Colonic mucosa (tissue), 4 donors: ENCODE measurements at places on chromosomes 6 and 20. TPM values are rescaled to one million over a fixed set of nuclear protein-coding genes. Genes with fewer than 3 reads are reported as not detected.

DNA sequence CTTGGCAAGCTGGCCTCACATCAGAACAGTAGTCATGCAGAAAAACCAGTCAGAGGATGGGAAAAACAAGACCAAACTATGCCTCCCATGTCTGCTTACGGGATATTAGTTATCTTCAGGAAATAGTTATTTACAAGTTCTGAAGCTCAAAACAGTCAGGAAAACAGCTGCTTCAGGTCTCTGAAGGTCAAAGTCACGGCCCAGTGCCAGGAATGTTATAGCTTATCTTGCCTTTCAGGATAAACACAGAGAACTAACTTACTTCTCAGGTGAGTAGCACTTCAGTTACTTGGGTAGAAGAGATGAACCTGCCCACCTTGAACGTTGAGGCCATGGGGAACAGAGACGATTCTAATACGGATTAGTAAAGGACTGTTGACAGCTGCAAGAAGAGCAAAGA is 310.7 kb downstream of the KIF16B start:
- no peak overlapping the region for H3K27ac ChIP-seq
- H3K4me1 ChIP-seq: no peaks in the 10 kb centered on the region
- H3K27me3 ChIP-seq: no peaks in the 10 kb centered on the region
- H3K4me3 ChIP-seq: no peak overlapping the region
- H3K36me3 ChIP-seq: no peaks in the 10 kb centered on the region
- no peak for DNase-seq

DNA sequence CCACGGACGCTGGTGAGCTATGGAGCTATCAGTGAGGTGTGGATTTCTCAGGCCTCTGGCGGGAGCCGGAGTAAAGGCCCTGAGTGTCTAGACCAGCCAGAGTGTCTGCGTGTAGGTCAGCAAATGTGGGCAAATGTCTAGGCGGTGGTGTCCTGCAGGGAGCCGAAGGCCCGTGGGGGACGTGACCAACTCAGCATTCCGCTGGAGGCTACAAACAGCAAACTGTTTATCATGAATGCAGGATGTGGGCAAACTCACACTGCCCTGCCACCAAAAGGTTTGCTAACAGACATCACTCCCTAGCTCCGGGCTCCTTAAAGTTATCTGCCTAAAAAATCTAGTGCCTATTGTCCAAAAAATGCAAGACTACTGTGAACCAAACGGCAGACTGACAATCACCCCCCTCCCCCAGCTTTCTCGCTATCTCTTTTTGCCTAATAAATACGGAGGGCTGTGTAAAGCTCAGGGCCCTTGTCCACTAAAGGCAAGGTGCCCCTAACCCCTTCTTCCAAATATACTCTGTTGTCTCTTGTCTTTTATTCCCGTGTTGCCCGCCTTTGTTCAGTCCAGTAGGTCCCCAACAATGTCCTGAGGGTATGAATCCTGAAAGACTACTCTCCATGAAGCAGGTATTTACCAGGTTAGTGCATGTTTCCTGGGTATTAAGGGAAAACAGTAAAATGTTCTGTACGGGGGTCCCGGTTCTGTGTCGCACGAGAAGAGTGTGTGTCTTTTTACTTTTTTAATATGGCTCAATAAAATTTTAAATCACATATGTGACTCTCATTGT is 29.0 kb upstream of the AFDN start:
- peak overlapping the region; percentile 44 for H3K27ac ChIP-seq
- H3K36me3 ChIP-seq: no peaks in the 10 kb centered on the region
- H3K27me3 ChIP-seq: no peaks in the 10 kb centered on the region
- no peak overlapping the region for H3K4me3 ChIP-seq

DNA sequence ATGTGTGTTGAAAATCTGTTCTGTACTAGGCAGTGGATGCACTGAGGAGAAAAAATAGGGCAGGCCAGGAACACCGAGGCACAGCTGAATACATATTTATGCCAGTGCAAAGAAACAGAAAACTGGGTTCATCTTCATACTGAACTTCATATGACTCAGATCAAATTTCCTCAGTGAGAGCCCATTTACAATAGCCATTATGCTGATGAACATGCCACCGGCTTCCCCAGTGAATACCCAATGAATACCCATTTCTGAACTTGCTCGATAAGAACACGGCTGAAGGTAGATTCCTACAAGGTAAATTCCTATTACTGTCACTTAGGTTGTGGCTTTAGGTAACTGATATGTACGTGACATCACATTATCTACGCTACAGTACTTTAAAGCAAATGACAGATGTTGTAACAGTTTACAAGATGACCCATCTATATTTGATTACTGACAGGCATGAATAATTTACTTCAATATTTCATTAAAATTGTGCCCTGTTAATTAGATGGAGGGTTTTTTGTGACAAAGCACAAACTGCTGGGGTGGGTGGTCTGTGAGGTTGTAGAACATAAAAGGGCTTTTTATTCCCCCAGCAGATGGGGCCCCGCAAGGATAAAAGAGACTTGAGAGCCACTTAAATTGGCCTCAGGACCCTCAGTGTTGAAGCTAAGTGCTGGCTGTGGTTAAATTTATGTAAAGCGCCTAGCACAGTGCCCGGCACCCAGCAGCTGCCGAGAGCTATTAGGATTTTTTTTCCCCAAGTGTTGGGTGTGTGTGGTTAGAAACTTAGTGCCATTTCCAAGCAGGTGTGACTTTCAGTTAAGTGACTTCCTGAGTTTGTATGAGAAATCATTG is 264.5 kb downstream of the CD83 start:
- H3K27me3 ChIP-seq: no peaks in the 10 kb centered on the region
- no peak for DNase-seq
- no peaks in the 10 kb centered on the region for H3K4me1 ChIP-seq
- H3K27ac ChIP-seq: no peak overlapping the region
- H3K4me3 ChIP-seq: no peak overlapping the region
- no peaks in the 10 kb centered on the region for H3K36me3 ChIP-seq

DNA sequence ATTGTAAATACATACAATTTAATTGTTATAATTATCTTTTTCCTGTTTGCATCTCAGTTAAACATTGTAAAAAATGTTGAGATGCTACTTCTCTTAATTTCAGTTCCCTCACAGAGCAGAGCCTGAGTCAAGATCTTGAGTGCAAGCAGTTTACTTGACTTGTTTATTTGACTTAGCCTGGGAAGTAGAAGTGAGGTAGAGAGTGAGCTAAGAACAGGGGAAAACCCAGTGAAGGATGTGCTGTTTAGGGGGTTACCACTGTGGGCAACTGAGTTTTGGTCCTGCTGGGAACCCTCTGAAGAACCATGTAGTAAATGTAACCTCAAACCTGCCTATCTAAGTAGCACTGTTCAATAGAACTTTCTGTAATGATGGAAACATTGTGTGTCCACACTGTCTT is 495.2 kb upstream of the FLRT3 start:
- no peaks in the 10 kb centered on the region for H3K36me3 ChIP-seq
- H3K27me3 ChIP-seq: no peaks in the 10 kb centered on the region
- no peak for DNase-seq
- no peak overlapping the region for H3K27ac ChIP-seq
- H3K4me1 ChIP-seq: no peaks in the 10 kb centered on the region

DNA sequence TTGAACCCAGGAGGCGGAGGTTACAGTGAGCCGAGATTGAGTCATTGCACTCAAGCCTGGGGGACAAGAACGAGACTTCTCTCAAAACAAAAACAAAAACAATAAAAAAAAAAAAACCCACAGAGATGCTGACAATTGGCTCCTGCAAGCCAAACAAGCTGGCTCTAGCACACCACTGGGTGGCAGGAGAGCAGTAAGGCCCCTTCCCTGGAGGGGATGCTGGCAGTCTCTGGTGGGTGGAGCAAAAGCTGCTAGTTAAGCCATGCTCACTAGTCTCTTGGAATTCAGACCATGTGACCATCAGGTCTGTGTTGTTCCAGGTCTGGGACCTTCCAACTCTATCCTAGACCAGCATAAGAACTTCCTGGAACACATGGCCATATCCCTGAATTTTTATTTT is 18.9 kb upstream of the DSN1 start:
- no peak overlapping the region for H3K4me3 ChIP-seq
- no peaks in the 10 kb centered on the region for H3K27me3 ChIP-seq
- H3K27ac ChIP-seq: no peak overlapping the region
- no peak for DNase-seq
- no peaks in the 10 kb centered on the region for H3K4me1 ChIP-seq

Gene ULBP1
- total RNA-seq: not detected

- H3K4me3 ChIP-seq: no peak overlapping the region
- H3K27me3 ChIP-seq: peaks cover 32% of the 10 kb centered on the region
- H3K4me1 ChIP-seq: peaks cover 3% of the 10 kb centered on the region
These were observed 1.6 kb downstream of the MDFI start for GRCh38 chr6:41639809-41640371.

GRCh38 chr6:151147118-151147832 is 92.5 kb upstream of the AKAP12 start:
- no peaks in the 10 kb centered on the region for H3K4me1 ChIP-seq
- H3K27ac ChIP-seq: no peak overlapping the region
- DNase-seq: no peak
- H3K4me3 ChIP-seq: no peak overlapping the region

- no peaks in the 10 kb centered on the region for H3K4me1 ChIP-seq
- H3K27me3 ChIP-seq: no peaks in the 10 kb centered on the region
- H3K4me3 ChIP-seq: no peak overlapping the region
- H3K36me3 ChIP-seq: no peaks in the 10 kb centered on the region
- H3K27ac ChIP-seq: no peak overlapping the region
- no peak for DNase-seq
These were observed 296.8 kb downstream of the PREX1 start for GRCh38 chr20:48530957-48531356.

DNA sequence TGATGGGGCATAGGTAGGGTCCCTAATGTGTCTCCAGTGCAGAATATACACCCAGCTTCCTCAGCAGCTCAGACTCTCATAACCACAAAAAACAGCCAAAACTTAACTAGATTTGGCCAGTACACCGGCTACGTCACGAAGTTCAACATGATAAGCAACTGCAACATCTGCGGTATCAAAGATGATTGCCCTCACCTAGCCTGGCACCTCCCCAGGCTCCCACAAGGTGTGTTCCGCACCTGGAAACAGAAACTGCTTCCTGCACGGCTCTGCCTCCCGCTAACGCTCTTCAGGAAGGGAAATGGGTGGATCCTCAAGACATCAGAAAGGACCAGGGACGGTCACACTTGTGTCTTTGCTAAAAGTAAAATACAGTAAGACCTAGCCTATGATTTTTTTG is 9.5 kb downstream of the TXNDC5 start:
- H3K27me3 ChIP-seq: no peaks in the 10 kb centered on the region
- H3K4me1 ChIP-seq: peaks cover 7% of the 10 kb centered on the region
- H3K27ac ChIP-seq: no peak overlapping the region

Gene NR2E1
- total RNA-seq: not detected

DNA sequence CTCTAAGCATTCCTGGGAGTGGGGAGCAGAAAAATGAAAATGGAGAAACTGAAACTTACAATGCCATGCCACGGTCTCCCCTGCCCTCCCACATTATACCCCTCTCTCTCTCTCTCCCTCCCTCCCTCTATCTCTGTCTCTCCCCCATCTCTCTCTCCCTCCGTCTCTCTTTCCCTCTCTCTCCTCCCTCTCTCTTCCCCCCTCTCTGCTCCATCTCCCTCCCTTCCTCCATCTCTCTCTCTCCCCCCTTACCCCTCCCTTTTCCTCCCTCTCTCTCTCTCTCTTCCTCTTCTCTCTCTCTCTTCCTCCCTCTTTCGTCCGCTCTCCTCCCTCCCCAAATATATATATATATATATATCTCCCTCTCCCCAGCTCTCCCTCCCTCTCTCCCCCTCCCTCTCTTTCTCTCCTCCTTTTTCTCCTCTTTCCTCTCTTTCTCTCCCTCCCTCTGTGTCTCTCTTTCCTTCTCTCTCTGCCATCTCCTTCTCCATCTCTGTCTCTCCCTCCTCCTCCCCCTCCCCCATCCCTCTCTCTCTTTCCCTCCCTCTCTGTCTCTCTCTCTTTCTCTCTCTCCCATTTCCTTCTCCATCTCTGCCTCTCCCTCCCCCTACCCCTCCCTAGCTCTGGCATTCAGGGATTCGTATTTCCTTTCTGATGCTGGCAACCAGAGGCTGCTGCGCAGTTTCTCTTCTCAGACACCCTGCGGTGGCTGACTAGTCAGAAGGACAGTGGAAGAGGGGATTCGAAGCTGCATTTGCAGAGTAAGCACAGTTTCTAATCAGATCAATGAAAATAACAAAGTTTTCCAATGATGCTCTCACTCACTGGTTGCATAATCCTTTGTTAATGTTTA is 13.9 kb upstream of the VAPB start:
- no peaks in the 10 kb centered on the region for H3K27me3 ChIP-seq
- H3K36me3 ChIP-seq: no peaks in the 10 kb centered on the region
- no peak for DNase-seq
- H3K4me3 ChIP-seq: no peak overlapping the region
- H3K4me1 ChIP-seq: no peaks in the 10 kb centered on the region

DNA sequence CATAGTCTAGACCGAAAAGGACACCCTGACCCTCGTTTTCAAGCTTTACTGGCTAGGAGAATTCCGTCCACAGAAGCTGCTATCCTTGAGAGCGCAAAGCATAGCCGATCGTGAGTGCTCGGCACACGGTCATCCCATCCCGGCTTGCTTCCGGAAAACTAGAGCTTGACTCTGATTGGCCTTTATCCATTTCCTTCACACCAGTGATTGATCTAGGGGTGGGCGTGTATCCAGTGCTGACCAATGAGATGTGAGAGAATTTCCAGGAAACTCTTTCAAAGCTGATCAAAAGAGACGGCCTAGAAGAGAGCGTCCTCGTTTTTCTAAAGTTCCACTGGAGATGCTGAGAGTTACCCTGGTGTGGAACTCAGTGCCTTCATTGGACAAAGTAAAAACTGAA is 41.0 kb upstream of the NFATC2 start:
- no peak overlapping the region for H3K4me3 ChIP-seq
- H3K27me3 ChIP-seq: no peaks in the 10 kb centered on the region
- DNase-seq: no peak
- no peaks in the 10 kb centered on the region for H3K4me1 ChIP-seq
- no peak overlapping the region for H3K27ac ChIP-seq
- H3K36me3 ChIP-seq: no peaks in the 10 kb centered on the region

Gene INSM1
- 5.0 TPM for total RNA-seq

Gene KIF3B
- total RNA-seq: 41.7 TPM

GRCh38 chr6:122248844-122249243 is 150.6 kb upstream of the HSF2 start:
- H3K27ac ChIP-seq: no peak overlapping the region
- no peaks in the 10 kb centered on the region for H3K27me3 ChIP-seq
- H3K36me3 ChIP-seq: no peaks in the 10 kb centered on the region
- H3K4me3 ChIP-seq: no peak overlapping the region

- no peaks in the 10 kb centered on the region for H3K36me3 ChIP-seq
- no peaks in the 10 kb centered on the region for H3K27me3 ChIP-seq
- DNase-seq: no peak
- H3K4me3 ChIP-seq: no peak overlapping the region
- no peaks in the 10 kb centered on the region for H3K4me1 ChIP-seq
- no peak overlapping the region for H3K27ac ChIP-seq
These were observed 421.1 kb downstream of the QKI start for GRCh38 chr6:163835439-163836171.

- H3K27me3 ChIP-seq: no peaks in the 10 kb centered on the region
- H3K36me3 ChIP-seq: no peaks in the 10 kb centered on the region
- no peak overlapping the region for H3K4me3 ChIP-seq
- no peak overlapping the region for H3K27ac ChIP-seq
These were observed 472.9 kb upstream of the ZNF337 start for GRCh38 chr20:26169506-26169905.
